ENCODE measurements at places on chromosomes 5 and 9.
A peak's percentile ranks its signal among the peaks of the same experiment; 100 is the strongest.

GRCh38 chr5:61525512-61526206, 193.6 kb downstream of the ZSWIM6 start:
- DNase-seq, result peak; percentile 18

GRCh38 chr9:13109781-13110180, 169.7 kb downstream of the MPDZ start:
- no peak for DNase-seq

DNA sequence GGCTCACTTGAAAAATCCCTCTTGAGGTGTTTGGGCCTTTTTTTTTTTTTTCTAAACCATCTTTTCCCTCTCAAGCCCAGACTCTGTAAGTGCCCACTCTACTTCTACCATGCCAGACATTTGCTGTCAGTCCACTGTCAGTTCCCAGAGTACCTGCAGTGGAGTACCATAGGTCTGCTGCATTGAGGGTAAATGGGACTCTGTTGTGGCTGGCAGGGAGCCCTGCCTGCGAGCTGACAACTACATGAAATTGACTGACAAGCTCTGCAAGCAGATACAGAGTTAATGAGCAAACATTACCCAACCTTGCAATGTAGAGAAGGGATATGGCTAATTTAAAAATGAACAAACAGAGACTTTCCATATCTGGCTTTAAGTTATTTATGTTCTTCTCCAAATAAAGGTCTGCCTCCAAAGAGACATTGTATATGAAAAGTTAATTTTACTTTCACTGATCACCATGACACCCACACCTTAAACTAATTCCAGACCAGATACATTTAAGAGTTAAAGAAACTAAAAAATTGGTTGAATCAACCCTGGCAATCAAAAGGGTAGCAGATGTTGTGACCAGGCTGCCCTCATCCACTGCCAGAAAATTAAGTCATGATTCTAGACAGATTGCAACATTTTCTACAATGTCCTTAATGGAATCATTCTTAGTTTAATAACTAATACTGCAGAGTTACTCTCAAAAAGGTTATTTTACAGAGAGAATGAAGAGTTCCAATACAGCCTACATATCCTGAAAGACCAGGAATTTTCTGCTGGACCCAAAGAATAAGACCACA, 100.4 kb upstream of the PAM start:
- DNase-seq, result no peak

DNA sequence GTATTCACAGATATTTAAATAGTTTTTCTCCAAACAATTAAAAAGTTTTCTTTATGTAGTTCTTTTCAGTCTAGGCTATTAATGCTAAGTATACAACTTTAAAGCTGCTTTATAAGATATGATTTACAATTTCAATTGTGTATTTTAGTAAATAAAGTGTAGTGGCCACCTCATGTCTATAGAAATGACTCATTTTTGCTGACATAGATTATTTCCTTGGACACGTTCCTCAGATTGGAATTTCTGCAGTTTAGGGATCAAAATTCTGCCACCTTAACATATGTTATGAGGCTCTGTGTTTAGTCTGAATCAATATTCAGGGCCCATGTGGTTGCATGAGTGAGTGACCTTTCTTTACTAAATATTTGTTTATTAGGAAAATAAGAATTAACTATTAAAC, 750.2 kb downstream of the IRX1 start:
- DNase-seq, result no peak

DNA sequence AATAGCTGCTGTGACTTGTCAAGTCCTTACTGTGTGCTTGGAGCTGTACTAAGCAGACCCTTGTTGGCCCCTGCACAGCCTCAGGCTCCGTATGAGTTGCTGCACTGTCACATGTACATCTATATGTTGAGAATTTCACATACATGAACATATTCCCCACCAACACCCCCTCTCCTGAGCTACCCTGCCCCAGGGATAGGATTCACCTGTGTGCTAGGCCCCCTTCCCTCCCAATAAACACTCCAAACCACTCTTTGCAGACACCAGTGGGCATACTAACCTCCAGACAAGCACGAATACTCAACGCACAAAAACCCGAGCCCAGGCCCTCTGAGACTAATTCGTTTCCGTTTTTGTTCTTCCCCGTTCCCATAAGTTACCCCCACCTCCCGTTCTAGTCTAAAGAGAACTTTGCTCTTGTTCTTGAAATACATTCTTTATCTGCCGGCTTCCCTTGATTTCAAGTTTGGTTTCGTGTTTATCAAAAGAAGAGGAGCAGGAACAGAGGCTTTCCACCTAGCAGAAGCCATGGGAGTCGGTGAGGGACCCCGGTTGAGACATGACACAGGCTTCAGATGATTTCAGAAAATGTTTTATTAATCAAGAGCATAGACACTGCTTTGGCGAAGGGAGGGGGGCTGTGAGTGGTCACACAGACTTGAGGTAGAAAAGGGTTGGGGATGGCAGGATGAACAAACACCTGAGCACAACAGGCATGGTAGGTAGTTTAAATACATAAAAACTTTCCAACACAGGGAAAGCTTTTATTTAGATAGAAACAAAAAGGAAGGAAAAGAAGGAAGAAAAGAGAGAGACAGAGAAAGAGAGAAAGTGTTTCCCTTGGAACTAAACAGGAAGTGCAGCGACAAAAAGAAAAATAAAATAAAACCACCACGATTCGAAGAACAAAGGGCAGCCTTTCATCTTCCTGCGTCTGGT, 3.4 kb downstream of the HAND1 start:
- no peak for DNase-seq

DNA sequence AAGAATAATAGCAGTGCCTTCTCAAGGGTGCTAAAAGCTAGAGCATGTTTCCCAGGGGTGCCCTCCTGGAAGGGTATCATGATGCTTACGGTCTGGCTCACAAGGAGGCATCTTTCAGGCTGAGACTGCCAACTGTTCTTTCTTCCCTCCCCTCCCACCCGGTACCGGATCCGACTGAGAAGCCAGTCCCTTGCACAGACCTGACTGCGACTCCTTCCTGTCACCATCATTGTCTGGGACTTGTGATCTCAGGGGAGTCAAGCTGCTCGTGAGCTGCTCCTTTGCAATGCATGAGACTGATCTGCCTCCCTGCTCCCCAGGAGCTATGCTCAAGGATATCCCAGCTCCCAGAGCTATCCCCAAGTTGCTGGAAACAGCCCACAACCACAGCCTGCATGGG, 170.8 kb downstream of the GADD45G start:
- no peak for DNase-seq

DNA sequence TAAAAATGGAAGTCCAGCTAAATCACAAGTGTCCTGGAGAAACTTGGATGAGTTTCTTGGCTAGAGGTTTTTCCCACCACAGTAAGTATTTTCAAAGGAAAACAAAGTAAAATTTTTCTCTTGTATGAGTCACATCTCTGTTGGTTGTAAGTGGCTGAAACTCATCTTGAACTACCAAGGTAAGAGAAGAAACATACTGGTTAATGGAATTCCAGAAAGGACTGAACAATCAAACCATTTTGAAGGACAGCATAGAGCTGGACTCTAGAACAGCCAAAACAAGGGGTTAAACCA, 102.8 kb upstream of the CDKN2B start:
- peak; percentile 87 for DNase-seq

DNA sequence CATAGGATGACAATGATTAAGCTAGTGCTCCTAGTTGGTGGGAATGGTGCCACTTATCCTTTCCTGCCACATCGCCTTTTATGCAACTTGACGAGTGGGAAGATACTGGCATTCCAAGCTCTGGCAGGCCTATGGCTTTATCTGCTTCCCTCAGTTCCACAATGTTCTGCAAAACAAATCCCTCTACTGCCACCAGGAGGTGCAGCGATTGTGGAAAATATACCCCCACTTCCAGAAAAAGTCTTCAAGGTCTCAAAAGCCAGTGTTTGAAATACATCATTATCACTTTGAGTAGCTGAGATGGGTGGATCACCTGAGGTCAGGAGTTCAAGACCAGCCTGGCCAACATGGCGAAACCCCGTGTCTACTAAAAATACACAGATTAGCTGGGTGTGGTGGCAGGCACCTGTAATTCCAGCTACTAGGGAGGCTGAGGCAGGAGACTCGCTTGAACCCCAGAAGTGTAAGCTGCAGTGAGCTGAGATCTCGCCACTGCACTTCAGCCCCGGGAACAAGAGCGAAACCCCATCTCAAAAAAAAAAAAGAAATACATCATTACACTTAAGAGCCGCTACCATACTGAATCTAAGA, 3.4 kb downstream of the CLINT1 start:
- peak; percentile 45 for DNase-seq

DNA sequence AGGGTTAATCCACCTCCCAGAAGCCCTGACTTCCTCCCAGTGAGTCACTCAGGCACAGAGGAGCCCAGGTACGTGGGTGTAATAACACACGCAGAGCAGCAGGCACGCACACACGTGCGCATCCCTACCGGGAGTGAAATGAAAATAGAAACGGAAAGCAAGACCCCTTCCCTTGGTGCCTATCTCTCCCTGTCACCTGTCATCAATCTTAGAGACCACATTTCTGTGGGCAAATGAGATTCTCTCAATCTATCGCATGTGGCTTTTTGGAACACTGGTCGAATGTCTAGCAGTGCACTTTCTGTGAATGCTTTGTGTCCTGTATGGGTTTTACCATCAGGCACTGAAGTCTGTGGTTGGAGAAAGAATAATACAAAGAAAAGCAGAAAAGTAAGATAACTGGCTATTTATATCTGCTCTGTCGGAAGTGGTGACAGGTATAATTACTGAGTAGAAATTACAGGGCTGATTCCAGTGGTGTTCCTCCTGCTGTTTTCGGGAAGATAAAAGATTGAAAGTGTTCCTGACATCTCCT, 137.7 kb upstream of the GRIA1 start:
- peak; percentile 11 for DNase-seq

- DNase-seq, result peak; percentile 97
Observed at GRCh38 chr9:73780916-73781315, 629.3 kb downstream of the ANXA1 start.

- DNase-seq, result no peak
Observed at GRCh38 chr5:109826426-109826825, 136.7 kb downstream of the MAN2A1 start.

GRCh38 chr9:38443181-38443580, 18.9 kb upstream of the IGFBPL1 start:
- no peak for DNase-seq

- DNase-seq, result no peak
Observed at GRCh38 chr5:88676637-88677375, 206.2 kb downstream of the MEF2C start.

GRCh38 chr9:5857928-5858327, 25.0 kb upstream of the ERMP1 start:
- DNase-seq, result no peak

- no peak for DNase-seq
Observed at GRCh38 chr5:179415291-179416060, 70.2 kb upstream of the ADAMTS2 start.

DNA sequence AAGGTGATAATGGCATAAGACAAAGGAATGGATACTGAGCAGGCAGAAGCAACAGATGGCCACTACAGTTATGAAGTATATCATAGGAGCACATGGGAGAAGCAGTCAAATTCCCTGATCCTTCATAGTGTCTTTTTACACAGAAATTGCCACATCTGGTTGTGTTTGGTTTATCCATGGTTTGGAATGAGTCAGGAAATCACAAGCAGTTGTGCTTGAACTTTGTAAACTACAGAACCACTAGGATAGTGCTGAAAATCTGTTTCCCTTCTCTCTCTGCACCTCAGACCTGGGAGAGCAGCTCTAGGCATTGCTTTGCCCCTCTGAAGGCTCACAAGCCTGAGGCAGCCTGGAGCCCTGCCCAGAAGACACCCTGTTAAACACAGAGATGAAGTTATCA, 134.0 kb downstream of the DMRT2 start:
- DNase-seq, result no peak
